Activated naive CD4-positive, alpha-beta T cell treated with anti-CD3 and anti-CD28 coated beads, Interleukin-2, amount 10 ng/mL, durations not matched to agents 7 days and 5 days (primary cell): ENCODE measurements at places on chromosomes 5 and 9.
A peak's percentile ranks its signal among the peaks of the same experiment; 100 is the strongest.

- H3K27me3 ChIP-seq: no peaks in the 10 kb centered on the region
- peaks cover 6% of the 10 kb centered on the region for H3K4me1 ChIP-seq
- H3K27ac ChIP-seq: no peak overlapping the region
- DNase-seq: no peak
Measured at GRCh38 chr5:107499237-107499636, 171.5 kb downstream of the EFNA5 start.

DNA sequence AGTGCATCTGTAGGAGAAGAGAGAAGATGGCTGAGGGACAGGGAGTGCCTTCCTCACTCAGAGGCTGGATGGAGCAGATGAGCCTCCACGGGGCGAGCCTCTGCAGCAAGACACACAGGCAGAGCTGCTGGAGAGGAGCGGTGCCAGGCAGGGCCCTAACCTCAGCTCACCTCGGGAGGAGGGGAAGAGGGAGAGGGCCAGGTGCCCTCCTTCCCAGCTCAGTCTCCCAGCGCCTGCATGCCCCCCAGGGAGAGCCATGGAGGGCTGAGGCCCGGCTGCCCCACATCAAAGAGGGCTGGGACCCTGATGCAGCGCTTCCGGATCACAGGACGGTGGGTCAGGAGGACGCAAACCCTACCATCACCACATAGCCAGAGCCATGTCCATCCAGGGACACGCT is 13.6 kb upstream of the SPATA31E1 start:
- no peak overlapping the region for H3K4me3 ChIP-seq
- peaks cover 11% of the 10 kb centered on the region for H3K27me3 ChIP-seq
- DNase-seq: no peak

DNA sequence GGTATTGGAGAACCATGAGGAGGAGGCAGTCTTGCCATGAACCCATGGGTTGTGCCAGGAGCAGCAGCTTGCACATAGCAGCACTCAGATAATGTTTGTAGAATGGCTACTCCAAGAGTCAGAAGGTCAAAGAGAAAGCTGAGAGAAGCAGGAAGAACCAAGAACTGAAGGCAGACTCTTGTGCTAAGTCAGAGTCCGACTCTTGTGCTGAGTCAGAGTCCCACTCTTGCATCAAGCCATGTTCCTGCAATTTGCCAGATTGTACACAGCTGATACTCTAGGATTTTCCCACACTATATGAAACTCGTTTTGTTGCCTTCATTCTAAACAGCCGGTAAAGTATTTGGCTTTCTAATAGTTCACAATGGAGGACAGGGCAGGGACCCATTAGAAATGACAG is 26.2 kb upstream of the HSPA9 start:
- DNase-seq: no peak
- H3K27ac ChIP-seq: no peak overlapping the region
- H3K4me3 ChIP-seq: no peak overlapping the region
- no peaks in the 10 kb centered on the region for H3K4me1 ChIP-seq
- no peaks in the 10 kb centered on the region for H3K36me3 ChIP-seq

- no peak overlapping the region for H3K27ac ChIP-seq
- H3K36me3 ChIP-seq: no peaks in the 10 kb centered on the region
Measured at GRCh38 chr9:29214154-29214689, 1640.9 kb upstream of the C9orf72 start.

DNA sequence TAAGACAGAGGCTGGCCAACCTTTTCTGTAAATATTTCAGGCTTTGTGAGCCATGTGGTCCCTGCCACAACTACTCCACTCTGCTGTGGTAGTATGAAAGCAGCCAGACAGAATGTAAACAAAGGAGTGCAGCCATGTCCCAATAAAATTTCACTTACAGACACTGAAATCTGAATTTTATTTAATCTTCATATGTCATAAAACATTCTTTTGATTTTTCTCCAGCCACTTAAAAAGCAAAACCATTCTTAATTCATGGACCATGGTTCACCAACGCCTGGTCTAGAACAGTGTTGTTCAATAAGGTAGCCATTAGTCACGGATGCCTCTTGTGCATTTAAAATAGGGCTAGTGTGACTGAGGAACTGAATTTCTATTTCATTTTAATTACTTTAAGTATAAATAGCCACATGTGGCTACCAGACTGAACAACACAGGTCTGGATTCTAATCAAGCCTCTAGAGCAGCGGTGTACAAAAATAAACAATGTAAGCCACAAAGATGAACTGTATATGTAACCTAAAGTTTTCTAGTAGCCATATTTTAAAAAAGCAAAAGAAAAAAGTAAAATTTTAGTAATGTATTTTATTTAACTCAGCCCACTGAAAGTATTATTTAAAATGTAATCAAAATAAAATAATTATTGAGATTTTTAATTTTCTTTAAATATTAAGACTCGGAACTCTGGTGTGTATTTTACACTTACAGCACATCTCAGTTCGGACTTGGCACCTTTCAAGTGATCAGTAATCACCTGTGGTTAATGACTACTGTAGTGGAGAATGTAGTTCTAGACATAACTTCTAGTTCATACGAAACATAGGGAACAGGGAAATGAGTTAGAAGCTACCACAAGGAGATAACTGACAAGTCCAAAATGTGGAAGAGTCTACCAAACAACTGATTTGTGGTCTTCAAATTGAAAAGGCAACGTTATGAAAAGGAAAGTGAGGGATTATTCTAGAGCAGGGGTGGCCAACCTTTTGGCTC is 14.3 kb downstream of the GEMIN5 start:
- H3K4me1 ChIP-seq: no peaks in the 10 kb centered on the region
- peaks cover 33% of the 10 kb centered on the region for H3K36me3 ChIP-seq
- no peak overlapping the region for H3K27ac ChIP-seq

GRCh38 chr5:53739111-53739510 is 178.7 kb downstream of the NDUFS4 start:
- DNase-seq: no peak
- H3K4me3 ChIP-seq: no peak overlapping the region
- H3K27me3 ChIP-seq: no peaks in the 10 kb centered on the region
- no peak overlapping the region for H3K27ac ChIP-seq
- no peaks in the 10 kb centered on the region for H3K4me1 ChIP-seq

DNA sequence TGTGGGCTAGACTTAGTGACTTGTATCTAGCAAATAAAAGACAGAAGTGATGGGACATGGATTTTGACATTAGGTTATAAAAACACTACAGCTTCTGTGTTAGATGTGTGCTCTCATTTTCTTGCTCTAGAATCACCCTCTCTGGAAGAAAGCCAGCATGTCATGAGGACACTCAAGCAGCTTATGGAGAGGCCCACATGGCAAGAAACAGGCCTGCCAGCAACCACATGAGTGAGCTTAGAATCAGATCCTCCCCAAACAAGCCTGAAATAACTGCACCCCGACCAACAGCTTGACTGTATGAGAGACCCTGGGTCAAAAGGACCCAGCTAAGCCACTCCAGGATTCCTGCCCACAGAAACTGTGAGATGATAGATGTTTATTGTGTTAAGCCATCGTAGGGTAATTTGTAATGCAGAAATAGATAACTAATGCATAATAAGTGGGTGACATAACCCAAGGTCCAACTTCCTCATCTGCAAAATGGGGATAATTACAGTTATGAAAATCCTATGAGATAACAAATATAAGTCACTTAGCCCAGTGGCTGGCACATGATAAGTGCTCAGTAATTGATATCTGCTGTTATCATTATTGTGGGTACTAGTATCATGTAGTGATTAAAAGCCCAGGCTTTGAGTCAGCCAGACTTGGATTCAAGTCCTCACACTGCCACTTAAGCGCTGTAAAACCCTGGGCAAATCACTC is 86.5 kb downstream of the KLHL3 start:
- H3K36me3 ChIP-seq: peaks cover 23% of the 10 kb centered on the region
- H3K4me3 ChIP-seq: no peak overlapping the region
- no peak for DNase-seq
- H3K4me1 ChIP-seq: no peaks in the 10 kb centered on the region
- H3K27me3 ChIP-seq: no peaks in the 10 kb centered on the region
- no peak overlapping the region for H3K27ac ChIP-seq

- no peak overlapping the region for H3K4me3 ChIP-seq
- H3K27me3 ChIP-seq: peaks cover 2% of the 10 kb centered on the region
- no peaks in the 10 kb centered on the region for H3K36me3 ChIP-seq
- no peaks in the 10 kb centered on the region for H3K4me1 ChIP-seq
- H3K27ac ChIP-seq: no peak overlapping the region
Measured at GRCh38 chr9:96289392-96289791, 12.6 kb downstream of the HSD17B3 start.

- H3K4me3 ChIP-seq: no peak overlapping the region
- no peaks in the 10 kb centered on the region for H3K27me3 ChIP-seq
- DNase-seq: no peak
- peaks cover 30% of the 10 kb centered on the region for H3K4me1 ChIP-seq
- H3K27ac ChIP-seq: no peak overlapping the region
Measured at GRCh38 chr9:72441848-72442607, 77.0 kb upstream of the ZFAND5 start.

GRCh38 chr5:170192829-170193228 is 40.0 kb upstream of the C5orf58 start:
- no peak for DNase-seq
- H3K27ac ChIP-seq: no peak overlapping the region
- peaks cover 19% of the 10 kb centered on the region for H3K27me3 ChIP-seq
- no peaks in the 10 kb centered on the region for H3K4me1 ChIP-seq
- no peaks in the 10 kb centered on the region for H3K36me3 ChIP-seq
- no peak overlapping the region for H3K4me3 ChIP-seq

DNA sequence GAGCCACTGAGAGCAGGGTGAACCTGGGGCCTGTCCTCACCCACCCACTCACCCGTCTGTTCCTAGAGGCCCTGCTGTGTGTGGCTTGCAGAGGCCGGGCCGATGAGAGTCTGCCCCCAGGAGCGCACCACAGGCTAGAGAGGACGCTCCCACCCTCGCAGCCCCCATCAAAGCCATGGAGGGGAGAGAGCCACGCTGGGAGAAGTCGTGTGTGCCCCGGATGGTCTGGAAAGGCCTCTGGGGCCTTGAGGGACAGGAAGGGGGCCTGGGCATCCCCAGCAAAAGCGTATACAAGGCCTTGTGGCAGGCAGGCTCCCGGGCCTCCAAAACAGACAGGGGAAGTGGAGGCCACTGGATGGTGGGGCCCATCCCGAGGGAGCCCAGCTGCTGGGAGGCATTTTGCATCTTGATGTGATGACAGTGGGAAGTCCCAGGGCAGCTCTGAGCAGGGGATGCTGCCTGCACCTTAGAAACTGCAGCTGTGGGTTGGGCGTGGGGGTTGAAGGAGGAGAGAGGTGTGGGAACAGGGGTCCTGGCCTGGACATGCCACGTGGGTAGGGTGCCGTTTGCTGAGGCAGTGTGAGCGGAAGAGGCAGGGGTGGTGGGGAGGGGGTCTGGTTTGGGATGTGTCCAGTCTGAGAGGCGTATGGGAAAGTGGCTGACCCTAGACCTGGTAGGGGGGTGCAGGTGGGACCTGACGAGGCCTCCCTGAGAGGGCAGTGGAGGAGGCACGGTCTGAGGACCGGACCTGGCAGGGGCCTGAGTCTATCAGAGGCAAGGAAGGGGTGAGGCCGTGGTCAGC is 43.0 kb upstream of the NOTCH1 start:
- H3K27ac ChIP-seq: no peak overlapping the region
- peaks cover 14% of the 10 kb centered on the region for H3K4me1 ChIP-seq
- no peaks in the 10 kb centered on the region for H3K36me3 ChIP-seq
- no peak overlapping the region for H3K4me3 ChIP-seq
- H3K27me3 ChIP-seq: peaks cover 4% of the 10 kb centered on the region

DNA sequence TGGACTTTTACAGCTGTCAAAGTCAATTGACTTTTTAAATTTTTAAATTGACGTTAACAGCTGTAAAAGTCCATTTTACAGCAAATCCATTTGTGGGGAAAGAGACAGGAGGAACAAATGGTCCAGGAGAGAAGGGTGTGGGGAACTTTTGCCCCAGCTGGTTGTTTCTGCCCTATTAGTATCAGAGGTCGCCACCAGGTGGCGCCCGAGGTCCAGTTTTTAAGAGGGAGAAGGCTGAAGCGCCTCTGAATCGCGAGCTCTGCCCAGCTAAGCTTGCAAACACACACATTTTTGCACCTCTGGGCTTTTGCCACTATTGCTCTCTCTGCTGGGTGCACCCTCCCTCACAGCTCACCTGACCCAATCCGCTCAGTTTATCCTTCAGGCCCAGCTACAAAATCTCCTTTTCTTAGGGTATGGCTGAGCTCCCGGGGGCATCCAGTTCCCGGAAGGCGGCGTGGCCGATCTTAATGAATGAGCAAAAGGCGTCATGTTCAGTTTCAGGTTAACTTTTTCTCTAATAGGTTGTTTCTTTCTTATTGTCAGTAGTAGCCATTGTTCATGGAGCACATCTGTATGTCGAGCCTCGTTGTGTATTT is 6.3 kb upstream of the TTLL11 start:
- peaks cover 31% of the 10 kb centered on the region for H3K27me3 ChIP-seq
- peak overlapping the region; percentile 62 for H3K4me3 ChIP-seq
- H3K36me3 ChIP-seq: no peaks in the 10 kb centered on the region
- peaks cover 12% of the 10 kb centered on the region for H3K4me1 ChIP-seq
- DNase-seq: peak; percentile 85

DNA sequence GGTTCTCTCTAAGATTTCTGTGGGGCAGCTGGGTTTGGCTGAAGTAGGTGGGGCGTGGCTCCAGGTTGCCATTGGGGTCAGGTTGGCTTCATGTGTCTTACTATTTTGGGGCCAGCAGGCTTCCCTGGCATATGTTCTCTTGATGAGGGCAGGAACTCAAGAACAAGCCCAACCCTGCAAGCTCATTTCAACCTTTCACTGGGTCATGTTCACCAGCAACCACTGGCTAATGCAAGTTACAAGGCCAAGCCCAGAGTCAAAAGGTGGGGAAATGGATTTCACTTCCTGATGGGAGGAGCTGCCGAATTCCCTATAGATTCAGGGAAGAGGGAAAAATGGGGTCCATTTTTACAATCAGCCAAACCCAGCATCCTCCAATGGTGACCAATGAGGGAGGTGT is 34.0 kb upstream of the HAND1 start:
- H3K4me3 ChIP-seq: no peak overlapping the region
- H3K36me3 ChIP-seq: no peaks in the 10 kb centered on the region
- H3K4me1 ChIP-seq: peaks cover 3% of the 10 kb centered on the region
- H3K27ac ChIP-seq: no peak overlapping the region
- H3K27me3 ChIP-seq: peaks cover 32% of the 10 kb centered on the region

- no peaks in the 10 kb centered on the region for H3K27me3 ChIP-seq
- H3K4me1 ChIP-seq: no peaks in the 10 kb centered on the region
- DNase-seq: no peak
- H3K27ac ChIP-seq: no peak overlapping the region
- H3K36me3 ChIP-seq: no peaks in the 10 kb centered on the region
Measured at GRCh38 chr9:111231801-111232580, 98.0 kb downstream of the OR2K2 start.
